ENCODE measurements at places on chromosomes 11 and 22. TPM values are rescaled to one million over a fixed set of nuclear protein-coding genes. Genes with fewer than 3 reads are reported as not detected.

Gene ZNHIT2
- 18.8 TPM for total RNA-seq

GRCh38 chr11:12160680-12161079 is 50.3 kb downstream of the MICAL2 start:
- no peak overlapping the region for H3K27ac ChIP-seq
- no peak for DNase-seq
- no peaks in the 10 kb centered on the region for H3K27me3 ChIP-seq

DNA sequence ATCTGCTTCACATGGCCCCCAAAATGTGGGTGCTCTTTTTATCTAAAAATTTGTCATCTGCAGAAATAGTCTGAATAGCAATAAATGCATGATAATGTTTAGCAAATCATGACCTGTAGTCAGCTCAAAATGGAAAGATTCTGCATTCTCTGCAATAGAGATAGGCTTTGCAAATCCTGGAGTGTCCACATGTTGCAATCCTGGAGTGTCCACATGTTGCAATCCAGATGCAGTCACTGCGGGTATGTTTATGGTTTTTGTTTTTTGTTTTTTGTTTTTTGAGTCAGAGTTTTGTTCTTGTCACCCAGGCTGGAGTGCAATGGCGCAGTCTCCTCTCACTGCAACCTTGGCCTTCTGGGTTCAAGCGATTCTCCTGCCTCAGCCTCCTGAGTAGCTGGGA is 20.2 kb upstream of the LRRC32 start:
- no peaks in the 10 kb centered on the region for H3K27me3 ChIP-seq
- no peak overlapping the region for H3K27ac ChIP-seq
- H3K36me3 ChIP-seq, result no peaks in the 10 kb centered on the region
- H3K4me3 ChIP-seq, result no peak overlapping the region
- DNase-seq, result no peak

DNA sequence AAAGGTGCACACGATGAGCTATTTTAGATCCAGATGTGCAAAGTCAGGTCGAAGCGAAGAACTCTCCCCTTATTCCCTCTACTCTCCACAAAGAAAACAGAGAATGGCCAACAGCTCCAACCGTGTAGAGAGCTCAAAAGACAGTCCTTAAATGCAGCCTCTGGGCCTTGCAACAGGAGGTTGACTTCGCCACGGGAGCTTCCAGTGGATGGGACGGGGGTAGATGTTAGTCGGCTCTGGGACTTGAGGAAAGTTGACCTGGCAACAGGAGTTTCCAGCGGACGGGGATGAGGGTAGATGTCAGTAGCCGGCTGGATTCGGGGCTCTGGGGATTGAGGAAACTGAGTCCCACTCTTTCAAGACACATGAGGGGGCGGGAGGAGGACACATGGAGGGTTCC is 450.4 kb downstream of the BRD1 start:
- no peak overlapping the region for H3K4me3 ChIP-seq
- no peak for DNase-seq
- H3K4me1 ChIP-seq, result peaks cover 13% of the 10 kb centered on the region

DNA sequence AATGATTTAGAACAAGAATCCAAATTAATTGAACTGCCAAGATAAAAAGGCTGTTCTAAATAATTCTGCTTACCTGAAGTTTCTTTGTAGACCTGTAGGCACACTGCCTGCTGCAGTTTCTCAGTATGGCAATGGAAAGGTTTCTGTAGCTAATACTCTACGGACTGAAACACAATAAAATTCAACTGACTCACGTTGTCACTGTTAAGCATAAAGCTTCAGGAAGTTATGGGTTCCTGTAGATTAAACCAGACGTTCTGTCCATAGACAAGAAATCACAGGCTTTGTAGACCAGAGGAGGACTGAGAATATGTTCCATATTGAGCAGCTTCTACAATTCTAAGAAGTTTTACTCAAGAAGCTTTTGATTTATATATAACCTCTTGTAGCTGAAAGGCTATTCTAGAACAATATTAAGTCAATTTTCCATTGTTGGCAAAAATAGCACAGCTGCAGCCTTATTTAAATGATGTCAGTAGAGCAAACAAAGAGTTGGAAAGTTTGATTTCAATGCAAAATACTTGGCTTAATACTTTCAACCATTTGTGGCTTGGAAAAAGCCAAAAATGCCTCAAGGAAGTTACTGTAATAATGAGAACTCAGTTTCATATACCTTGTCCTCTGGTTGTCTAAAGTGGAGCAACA is at the start of gene GLYATL2:
Gene GLYATL2, minus strand, starts transcription at position 344 of the 645 bp plus-strand sequence. CDS start 5,092 bp downstream, outside the sequence.
- H3K4me1 ChIP-seq, result no peaks in the 10 kb centered on the region
- no peak within 1 kb of the TSS for H3K27ac ChIP-seq
- H3K4me3 ChIP-seq, result no peak within 1 kb of the TSS
- H3K27me3 ChIP-seq, result peaks cover 4% of the 10 kb centered on the region
- DNase-seq, result no peak

DNA sequence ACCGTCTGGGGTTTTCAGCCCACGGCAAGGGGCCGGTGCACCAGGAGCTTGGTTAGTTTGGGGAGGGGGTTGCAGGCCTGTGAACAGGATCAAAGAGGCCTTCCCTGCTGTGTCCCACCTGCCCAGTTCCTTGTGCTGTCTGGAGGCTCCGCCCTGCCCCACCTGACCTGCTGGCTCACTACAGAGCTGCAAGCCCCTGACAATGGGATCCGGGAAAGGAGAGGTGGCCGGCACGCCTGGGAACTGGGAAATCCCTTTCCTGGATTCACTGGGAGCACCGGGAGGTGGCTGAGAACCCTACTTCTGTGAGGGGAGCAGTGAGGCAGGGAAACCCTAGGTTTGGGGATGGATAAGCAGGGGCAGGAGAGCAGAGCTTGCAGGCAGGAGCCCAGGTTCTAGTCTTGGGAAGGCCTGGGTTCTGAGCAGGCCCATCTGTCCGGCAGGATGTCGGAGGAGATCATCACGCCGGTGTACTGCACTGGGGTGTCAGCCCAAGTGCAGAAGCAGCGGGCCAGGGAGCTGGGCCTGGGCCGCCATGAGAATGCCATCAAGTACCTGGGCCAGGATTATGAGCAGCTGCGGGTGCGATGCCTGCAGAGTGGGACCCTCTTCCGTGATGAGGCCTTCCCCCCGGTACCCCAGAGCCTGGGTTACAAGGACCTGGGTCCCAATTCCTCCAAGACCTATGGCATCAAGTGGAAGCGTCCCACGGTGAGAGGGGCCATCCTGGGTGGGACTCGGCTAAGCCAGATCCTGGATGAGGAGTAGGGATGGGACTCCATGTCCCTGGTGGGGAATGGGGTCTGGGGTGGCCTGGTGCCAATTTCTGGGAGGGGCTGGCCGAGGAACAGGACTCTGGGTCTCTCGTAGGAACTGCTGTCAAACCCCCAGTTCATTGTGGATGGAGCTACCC is 786 bp downstream of the CAPN1 start:
- peaks cover 7% of the 10 kb centered on the region for H3K36me3 ChIP-seq
- DNase-seq, result peak; percentile 15
- H3K27ac ChIP-seq, result peak overlapping the region; percentile 100
- no peaks in the 10 kb centered on the region for H3K27me3 ChIP-seq

- no peaks in the 10 kb centered on the region for H3K27me3 ChIP-seq
- H3K4me3 ChIP-seq, result peak overlapping the region; percentile 81
- peaks cover 37% of the 10 kb centered on the region for H3K4me1 ChIP-seq
- no peaks in the 10 kb centered on the region for H3K36me3 ChIP-seq
- DNase-seq, result no peak
Observed at GRCh38 chr11:122656631-122657101, 1.1 kb downstream of the UBASH3B start.

Gene MRGPRX4
- total RNA-seq, result not detected

Gene ARHGAP42
- 12.3 TPM for total RNA-seq

DNA sequence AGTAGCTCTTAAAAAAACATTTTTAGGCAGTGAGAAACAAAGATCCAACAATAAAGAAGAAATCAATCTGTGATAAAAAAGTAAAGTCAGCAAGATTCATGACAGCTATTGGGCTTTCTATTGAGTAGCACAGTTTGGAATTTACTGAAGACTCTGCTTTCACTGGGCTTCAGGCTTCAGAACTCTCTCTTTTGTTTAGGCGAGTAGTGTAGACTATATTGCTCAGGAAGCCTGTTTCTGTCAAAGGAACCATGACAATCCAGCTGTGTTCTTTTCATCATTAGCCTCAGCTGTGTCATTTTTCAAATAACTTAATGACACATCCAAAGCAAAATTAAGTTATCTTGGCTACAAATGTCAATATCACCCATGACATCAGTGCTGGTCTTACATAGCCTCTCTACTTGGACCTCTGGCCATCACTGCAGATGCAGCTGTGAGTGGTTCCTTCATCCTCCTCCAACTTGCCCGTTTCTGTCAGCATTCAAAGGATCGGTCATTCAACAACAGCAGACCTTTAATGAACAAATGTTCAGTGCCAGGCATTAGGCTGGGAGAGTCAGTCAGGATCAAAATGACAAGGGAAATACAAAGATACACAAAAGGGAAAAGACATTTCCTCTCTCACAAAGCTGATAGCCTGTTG is 332.8 kb upstream of the MTNR1B start:
- no peak overlapping the region for H3K4me3 ChIP-seq
- no peaks in the 10 kb centered on the region for H3K27me3 ChIP-seq
- H3K27ac ChIP-seq, result no peak overlapping the region
- no peaks in the 10 kb centered on the region for H3K4me1 ChIP-seq

GRCh38 chr22:27752771-27753170 is 48.8 kb downstream of the MN1 start:
- H3K27ac ChIP-seq, result no peak overlapping the region
- DNase-seq, result no peak
- H3K4me3 ChIP-seq, result no peak overlapping the region
- H3K36me3 ChIP-seq, result no peaks in the 10 kb centered on the region

DNA sequence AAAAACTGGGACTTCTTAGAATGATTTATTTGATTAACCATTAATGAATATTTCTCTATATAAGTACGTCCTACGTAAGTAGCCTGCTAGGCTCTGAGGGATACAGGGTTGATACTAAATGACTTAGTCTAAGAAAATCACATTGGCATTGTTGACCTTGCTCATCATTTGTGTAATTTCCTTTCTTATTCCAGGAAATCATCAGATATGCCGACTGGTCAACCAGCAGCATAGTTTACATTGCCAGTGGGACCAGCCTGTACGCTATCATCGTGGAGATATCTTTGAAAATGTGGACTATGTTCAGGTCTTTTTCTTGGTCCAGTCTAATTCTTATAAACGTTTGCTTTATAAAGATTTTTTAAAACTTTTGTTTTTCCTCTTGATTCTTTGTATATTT is 42.5 kb downstream of the TTC17 start:
- no peak overlapping the region for H3K27ac ChIP-seq
- H3K4me3 ChIP-seq, result no peak overlapping the region
- peaks cover 26% of the 10 kb centered on the region for H3K36me3 ChIP-seq
- no peak for DNase-seq

DNA sequence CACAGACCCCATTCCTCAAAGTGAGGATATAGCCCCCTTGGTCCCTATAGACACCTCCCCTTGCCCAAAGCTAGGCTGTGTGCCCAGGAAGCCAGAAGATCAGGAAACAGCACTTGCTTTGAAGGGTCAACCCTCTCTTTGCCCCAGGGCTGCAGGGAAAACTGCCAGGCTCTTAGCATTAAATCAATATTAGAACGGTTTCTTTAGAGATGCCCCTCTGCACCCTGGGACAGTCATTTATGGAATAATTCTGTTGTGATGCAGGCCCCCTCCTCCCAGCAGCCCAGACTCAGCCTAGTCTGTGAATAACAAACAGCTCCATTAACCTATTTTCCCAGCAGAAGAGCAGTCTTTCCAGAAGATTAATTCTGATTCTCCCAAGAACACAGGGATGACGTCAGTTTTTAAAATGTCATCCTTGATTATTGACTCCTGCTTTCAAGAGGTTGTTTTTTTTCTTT is 11.6 kb upstream of the CAPN5 start:
- no peak for DNase-seq
- H3K4me3 ChIP-seq, result no peak overlapping the region
- no peaks in the 10 kb centered on the region for H3K36me3 ChIP-seq
- no peaks in the 10 kb centered on the region for H3K27me3 ChIP-seq

- peaks cover 54% of the 10 kb centered on the region for H3K36me3 ChIP-seq
- no peak for DNase-seq
- H3K4me3 ChIP-seq, result no peak overlapping the region
- no peaks in the 10 kb centered on the region for H3K27me3 ChIP-seq
- 0 out of 2 replicates have a peak, but pooled peaks cover 4% of the 10 kb centered on the region for H3K4me1 ChIP-seq
- H3K27ac ChIP-seq, result no peak overlapping the region
Observed at GRCh38 chr11:65189191-65189590, 7.5 kb downstream of the CAPN1 start.

DNA sequence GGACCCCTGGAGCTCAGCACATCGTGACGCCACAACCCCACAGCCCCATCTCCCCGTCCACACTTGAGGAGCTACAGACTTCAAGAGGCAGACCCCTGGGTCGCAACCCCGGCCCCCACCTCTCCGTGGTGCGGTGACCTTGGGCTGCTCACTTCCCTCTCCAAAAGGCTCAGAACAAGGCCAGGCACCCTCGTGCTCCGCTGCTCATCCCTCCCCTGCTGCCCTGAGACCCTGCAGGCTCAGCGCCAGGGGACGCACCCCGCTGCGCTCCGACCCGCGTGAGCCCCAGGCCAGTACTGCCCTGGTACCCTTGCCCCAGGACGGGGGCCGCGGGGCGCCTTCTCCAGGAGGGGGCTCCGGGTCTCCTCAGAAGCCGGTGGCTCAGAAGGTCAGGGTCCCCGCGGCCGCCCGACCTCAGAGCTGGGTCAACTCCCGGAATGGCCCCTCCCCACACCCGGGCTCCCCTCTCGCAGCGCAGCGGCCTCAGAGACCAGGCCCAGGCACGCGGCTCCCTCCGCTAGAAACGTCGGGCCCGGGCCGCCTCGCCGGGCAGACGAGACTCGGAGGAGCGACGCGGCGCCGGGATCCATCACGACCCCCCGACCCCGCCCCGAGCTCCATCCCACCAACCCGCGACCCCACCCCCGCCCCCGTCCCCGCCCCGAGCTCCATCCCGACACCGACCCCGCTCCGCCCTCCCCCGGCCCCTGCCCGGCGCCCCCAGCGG is 563 bp downstream of the GATD1 start:
- peaks cover 32% of the 10 kb centered on the region for H3K4me1 ChIP-seq
- H3K36me3 ChIP-seq, result peaks cover 7% of the 10 kb centered on the region
- no peak for DNase-seq

Measured in HCT116 (cell line).